BE2C (cell line): ENCODE measurements at places on chromosomes 11 and 22.

DNA sequence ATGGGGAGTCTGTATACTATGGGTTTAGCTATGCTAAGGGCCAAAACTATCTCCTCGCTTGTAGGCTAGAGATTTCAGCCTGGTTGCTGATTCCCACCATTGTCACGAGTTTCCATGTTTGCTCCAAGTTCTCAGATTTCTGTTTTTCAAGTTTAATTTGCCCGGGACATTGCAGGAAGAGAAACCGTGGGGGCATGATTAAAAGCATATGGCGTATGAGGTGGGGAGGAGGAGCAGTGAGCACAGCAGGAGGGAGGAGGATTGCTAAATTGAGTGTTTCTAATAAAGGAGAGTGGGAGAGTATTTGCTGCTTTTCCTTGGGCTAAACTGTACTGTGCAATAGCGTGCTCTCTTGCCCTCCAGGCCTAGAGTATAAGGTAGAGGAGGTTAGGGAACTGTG lies 558.4 kb downstream of the METTL15 start:
- DNase-seq: no peak

DNA sequence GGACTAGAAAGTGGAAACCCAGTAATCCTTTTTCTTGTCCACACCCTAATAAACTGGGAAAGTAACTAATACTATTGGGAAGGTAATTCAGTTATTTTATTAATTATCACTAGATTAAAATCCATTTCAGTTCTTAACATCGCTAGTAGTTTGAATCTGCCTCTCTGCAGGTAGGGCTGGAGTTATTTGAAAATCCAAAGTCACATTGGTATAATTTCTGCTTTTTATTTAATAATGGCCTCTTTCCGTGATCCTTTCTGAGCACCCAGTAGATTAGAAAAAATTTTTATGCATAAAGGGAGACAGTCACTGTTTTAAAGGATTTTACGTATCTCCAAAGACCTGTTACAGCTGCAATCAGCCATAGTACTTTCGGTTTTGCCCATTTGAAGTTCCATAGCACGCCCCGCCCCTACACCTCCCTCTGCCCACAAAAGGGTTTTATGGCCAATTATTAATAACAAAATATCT lies 605 bp upstream of the COPB1 start:
- DNase-seq: peak; percentile 13

- DNase-seq: no peak
Observed at GRCh38 chr11:36790526-36790925, 192.5 kb upstream of the RAG2 start.

- DNase-seq: no peak
Observed at GRCh38 chr11:86802601-86803051, 2.3 kb downstream of the PRSS23 start.

DNA sequence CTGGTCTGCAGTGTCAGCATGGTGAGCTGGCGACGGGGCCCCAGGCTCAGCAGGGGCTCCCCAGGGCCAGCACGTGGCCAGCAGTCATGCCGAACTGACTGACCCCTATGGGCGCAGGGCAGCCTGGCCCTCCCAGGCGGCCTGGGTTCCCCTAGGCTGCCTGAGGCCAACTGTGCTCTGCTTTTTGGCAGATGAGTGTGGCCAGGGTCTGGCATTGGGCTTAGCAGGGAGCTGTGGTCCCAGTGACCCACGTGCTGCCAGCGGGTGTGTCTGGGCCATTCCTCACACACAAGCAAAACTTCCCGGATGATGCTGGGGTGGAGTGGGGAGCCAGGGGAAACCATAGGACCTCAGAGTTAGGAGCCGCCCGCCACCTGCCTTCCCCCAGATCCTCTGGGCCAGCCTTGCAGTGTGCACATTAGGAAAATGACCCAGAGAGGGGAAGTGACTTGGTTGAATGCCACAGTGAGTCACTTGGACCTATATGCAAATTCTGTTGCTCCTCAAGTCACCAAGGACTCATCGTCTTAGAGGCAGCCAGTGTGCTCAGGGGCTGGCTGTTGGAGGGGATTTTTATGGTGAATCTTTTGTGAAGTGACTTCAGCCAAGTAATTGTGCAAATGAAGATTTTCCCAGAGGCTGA lies 6.5 kb downstream of the ADORA2A start:
- DNase-seq: no peak

GRCh38 chr22:44616882-44617655 lies 84.9 kb upstream of the PRR5 start:
- no peak for DNase-seq
